Small intestine (tissue), 16 donors: ENCODE measurements at places on chromosomes 7 and 10.

DNA sequence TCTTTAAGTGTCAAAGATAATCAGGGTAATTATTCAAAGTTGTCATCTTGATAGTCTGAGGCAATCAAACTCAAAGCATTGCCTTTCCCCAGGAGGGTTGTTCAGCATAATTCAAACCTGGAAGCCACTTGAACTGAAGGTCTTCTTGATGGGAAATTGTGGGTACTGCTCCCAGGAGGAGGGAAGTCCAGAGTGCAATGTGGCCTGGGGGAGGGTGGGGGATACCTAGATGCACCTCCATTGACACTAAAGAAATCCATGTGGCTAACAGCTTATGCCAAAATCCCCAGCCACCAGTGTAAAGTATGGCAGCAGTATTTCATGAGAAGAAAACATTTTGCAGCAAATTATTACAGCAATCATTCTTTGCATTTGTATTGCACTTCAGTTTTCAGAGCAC lies 114.9 kb downstream of the STRA8 start:
- DNase-seq: no peak

GRCh38 chr7:98191668-98192431 lies 19.4 kb upstream of the BHLHA15 start:
- no peak for DNase-seq

GRCh38 chr7:73829505-73829904 lies 1.3 kb upstream of the CLDN4 start:
- peak; percentile 67 for DNase-seq

DNA sequence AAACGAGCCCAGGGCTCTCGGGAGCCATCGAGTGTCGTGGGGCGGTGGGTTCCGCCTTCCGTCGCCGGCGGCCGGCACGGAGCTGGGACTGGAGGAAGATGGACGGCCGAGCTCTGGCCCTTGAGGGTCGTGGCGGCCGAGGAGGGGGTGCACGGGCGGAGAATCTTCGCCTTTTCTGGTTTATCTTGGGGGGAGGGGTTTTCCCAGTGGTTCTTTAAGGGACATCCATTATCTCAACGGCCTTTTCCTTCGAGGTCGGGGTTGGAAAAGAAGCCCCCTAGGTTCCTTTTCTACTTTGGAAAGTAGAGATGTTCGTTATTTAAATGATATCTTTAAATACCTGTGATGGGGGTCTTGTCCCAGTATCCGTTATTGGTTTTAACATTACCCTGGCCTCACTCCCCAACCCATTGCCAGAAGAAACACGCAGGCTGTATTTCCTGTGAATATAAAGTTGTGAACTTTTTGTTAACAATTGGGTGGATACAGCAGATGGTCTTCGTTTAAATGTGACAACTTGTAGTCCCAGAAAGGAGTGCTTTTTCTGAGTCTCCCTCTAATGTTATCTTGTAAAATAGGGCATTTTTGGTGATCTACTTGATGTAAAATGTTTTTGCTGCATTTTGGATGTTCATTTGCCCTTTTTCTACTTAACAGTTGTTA lies 765 bp downstream of the CCAR1 start:
- no peak for DNase-seq

GRCh38 chr7:143027032-143027431 lies at the start of gene OR9A2:
OR9A2 (minus strand) TSS chr7:143027132; CDS start chr7:143027132, 0 bp downstream.
- no peak for DNase-seq

DNA sequence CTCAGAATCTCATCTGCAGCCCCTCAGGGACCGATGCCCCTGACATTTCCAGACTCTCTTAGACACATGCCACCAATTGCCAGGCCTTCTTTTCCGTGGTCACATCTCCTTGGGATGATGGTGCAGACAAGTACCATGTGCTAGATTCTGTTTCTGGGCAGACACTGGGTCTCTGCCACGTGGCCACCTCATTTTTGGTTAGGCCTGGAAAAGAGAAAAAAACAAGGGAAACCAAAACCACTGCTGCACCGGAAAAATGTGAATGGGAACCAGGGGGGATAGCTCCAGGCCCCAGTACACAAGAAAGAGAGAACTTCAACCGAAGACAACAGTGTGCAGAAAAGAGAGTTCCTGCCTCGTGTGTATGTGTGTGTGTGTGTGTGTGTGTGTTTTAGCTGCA lies 23.0 kb upstream of the MXI1 start:
- no peak for DNase-seq

- no peak for DNase-seq
These were observed 52.7 kb downstream of the ITGB8 start for GRCh38 chr7:20383351-20383750.

DNA sequence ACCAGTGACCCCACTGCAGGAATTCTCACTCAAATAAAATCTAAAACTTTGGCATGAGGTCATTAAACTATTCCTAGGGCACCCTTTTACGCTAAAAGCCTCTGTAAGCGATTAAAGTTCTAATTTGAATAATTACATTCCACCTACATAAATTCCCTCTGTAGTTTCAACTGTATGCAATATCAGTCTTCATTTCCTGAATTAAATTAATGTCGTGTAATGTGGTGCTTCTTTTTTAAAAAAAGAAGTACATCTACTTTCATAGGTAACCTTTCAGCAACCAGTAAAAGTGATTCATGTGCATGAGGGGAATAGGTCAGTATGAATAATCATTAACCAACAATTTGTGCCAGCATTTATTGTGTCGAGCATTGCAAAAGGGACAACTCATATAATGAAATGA lies 44.7 kb downstream of the IMMP2L start:
- peak; percentile 62 for DNase-seq

GRCh38 chr7:143519411-143520131 lies 41.9 kb downstream of the TAS2R41 start:
- DNase-seq: no peak

DNA sequence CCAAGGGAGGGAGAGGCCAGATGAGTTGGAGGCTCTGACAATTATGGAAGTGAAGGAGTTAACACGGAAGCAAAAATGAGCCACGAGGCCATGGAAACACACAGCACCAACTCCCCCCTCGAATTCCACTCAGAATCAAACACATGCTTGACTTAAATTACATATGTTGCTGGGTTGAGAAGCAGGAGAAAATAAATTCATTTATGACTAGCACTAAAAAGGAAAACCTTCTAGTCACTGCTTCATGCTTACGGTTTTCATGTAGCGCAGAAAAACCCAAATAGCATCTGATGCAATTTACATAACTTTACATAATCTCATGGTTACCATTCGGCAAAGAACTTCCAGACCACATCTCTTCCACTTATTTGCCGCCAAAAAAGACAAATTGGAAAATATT lies 51.5 kb downstream of the SFMBT2 start:
- no peak for DNase-seq

DNA sequence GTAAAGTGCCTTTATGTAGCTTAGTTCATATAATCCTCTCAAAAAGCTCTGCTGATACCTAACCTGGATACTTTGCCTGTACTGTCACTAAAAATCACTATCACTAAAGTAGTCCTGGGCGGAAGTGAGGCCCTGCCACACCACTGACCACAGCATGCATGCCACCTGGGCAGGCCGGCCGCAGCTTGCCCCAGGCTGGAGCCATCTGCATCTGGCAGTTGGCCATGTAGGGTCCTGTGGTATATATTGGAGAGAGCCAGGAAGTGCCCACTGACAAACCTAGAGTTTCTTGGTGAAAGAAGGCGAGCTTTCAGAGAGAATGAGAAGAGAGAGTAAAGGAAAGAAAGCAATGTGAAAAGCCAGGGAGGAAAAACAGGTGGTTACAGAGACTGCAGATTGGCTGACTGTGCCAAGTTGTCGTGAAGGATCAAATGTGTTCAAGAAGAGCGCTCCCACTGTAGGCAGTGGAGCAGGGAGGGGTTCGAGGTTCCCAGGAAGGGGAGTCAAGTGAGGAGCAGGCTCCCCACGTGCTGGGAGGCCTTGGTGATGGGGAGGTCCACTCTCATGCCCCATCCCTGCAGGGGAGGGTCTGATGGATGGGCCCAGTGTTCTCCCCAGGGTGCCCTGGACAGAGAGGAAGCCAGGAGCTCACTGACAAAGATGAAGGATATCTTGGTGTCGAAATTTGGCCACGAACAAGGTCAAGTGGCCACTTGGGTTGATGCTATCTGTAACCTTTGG lies 13.6 kb downstream of the LOXL4 start:
- DNase-seq: no peak

- no peak for DNase-seq
These were observed 261.2 kb downstream of the ADRA2A start for GRCh38 chr10:111338035-111338434.

- DNase-seq: no peak
These were observed 73.6 kb upstream of the DNAJB6 start for GRCh38 chr7:157263156-157263555.

DNA sequence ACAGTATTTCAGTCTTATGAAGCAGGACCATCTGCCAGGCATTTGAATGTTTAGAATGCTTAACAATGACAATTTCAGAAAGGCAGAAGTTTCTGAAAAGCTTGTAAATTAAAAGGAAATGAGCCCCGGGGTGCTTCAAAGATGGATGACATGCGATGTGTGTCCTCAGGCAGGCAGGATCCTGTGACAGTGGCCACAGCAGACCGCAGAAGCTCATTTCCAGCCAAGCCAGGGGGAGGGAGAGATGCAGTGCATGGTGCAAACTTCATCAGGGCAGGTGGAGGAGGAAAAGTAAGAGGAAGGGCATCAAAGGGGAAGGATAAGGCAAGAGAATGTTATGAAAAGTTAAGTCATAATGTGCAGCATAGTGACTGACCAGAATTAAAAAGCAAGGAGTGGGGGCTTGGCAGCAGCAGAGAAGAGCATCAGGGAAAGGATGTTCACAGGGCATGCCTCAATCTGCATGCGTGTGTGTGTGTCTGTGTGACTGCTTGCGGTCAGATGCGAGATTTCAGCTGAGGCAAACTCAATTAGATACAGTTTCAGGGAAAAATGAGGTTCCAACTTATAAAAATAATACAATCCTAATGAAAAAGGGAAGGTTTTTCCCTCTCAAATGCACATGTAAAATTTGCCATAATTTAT lies 173.7 kb downstream of the COBL start:
- no peak for DNase-seq

- DNase-seq: no peak
These were observed 24.9 kb upstream of the SLF2 start for GRCh38 chr10:100887761-100888296.

DNA sequence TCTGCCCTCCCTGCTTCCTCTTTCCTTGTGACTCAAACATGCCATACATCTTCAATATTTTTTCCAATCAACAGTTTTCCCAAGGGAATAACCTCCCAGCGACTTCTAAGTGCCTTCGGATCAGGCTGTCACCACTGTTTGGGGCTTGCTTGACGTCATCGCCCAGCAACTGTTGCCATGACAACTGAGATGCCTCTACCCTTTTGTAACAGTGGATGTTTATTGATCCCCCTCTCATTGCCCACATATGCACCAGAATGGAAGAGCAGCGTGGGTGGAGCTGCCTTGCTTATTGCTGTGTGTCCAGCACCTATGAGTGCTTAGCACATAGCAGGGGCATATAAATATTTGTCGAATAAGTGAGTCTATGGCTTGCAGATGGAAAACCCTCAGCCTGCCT lies 14.4 kb downstream of the FFAR4 start:
- DNase-seq: peak; percentile 28

- DNase-seq: no peak
These were observed 57.3 kb upstream of the DPYSL4 start for GRCh38 chr10:132129431-132129830.

- DNase-seq: peak; percentile 80
These were observed 3.6 kb upstream of the ARID5B start for GRCh38 chr10:61897671-61898434.

DNA sequence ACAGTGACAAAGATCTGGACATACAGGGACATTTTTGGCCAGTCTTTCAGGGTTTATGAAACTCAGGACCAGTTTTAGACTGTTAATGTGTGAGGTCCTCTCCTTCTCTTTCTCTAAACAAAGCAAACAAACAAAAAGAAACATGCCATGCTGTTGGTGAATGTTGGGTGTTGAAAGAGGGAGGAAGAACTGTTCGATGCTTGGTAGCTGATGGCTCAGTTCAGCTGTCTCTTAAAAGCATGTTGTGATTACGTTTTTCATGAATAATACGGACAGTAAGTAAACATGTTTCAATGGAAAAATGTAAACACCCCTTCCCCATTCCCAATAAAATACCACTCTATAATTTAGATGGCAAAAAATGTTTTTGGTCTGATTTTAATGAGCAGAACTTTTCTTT lies 219.1 kb downstream of the SEC23IP start:
- no peak for DNase-seq

GRCh38 chr10:67819768-67820204 lies 18.2 kb downstream of the DNAJC12 start:
- no peak for DNase-seq
